ENCODE measurements at places on chromosomes 16 and 17.

GRCh38 chr17:17892009-17892408 is 55.2 kb upstream of the SREBF1 start:
- peaks cover 3% of the 10 kb centered on the region for H3K36me3 ChIP-seq
- no peaks in the 10 kb centered on the region for H3K4me1 ChIP-seq
- no peak overlapping the region for H3K27ac ChIP-seq
- DNase-seq: no peak
- no peaks in the 10 kb centered on the region for H3K27me3 ChIP-seq

DNA sequence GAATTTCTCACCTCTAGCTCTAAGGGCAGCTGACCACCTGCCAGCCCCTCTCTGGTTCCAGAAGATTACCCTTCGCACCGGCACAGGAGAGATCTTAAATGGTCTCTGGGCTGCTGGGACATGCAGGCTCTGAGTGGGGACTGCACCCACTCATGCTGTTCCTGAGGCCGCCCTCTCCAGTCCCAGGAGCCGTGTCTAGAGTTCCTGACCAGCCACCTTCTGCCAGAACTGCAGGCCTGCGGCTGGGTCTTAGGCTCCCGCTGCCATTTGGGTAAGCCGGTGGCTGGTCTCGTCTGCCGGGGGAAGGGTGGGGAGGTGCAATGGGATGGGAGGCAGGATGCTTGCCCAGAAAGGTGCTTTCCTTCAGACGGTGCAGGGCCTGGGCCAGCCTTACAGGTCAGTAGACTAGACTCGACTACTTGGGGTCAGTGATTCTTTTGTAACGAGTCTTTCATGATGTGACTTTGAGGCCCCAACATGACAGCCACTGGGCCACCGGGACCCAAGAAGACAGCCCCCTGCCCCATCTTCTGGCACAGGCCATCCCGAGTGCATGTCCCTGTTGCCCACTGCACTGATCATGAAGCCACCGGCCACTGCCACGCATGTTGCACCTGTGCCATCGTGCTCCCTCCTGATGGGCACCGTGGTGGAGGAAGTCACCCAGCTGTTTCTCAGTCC is 26.4 kb downstream of the B9D1 start:
- H3K4me3 ChIP-seq: no peak overlapping the region
- H3K27ac ChIP-seq: no peak overlapping the region
- no peaks in the 10 kb centered on the region for H3K4me1 ChIP-seq
- DNase-seq: no peak
- no peaks in the 10 kb centered on the region for H3K36me3 ChIP-seq
- H3K27me3 ChIP-seq: peaks cover 9% of the 10 kb centered on the region

GRCh38 chr16:85306793-85307551 is 194.7 kb upstream of the CIBAR2 start:
- DNase-seq: no peak
- H3K27ac ChIP-seq: no peak overlapping the region
- H3K27me3 ChIP-seq: no peaks in the 10 kb centered on the region
- peaks cover 28% of the 10 kb centered on the region for H3K4me1 ChIP-seq

- H3K27me3 ChIP-seq: peaks cover 6% of the 10 kb centered on the region
- no peak overlapping the region for H3K4me3 ChIP-seq
- no peak for DNase-seq
- no peaks in the 10 kb centered on the region for H3K4me1 ChIP-seq
- no peaks in the 10 kb centered on the region for H3K36me3 ChIP-seq
- no peak overlapping the region for H3K27ac ChIP-seq
Observed at GRCh38 chr17:21528031-21528695, 152.0 kb downstream of the KCNJ12 start.

- no peaks in the 10 kb centered on the region for H3K27me3 ChIP-seq
- H3K4me1 ChIP-seq: peaks cover 27% of the 10 kb centered on the region
- no peak for DNase-seq
- H3K27ac ChIP-seq: no peak overlapping the region
- H3K4me3 ChIP-seq: peak overlapping the region; percentile 87
- peaks cover 42% of the 10 kb centered on the region for H3K36me3 ChIP-seq
Observed at GRCh38 chr17:48909783-48910182, 1.6 kb downstream of the UBE2Z start.

DNA sequence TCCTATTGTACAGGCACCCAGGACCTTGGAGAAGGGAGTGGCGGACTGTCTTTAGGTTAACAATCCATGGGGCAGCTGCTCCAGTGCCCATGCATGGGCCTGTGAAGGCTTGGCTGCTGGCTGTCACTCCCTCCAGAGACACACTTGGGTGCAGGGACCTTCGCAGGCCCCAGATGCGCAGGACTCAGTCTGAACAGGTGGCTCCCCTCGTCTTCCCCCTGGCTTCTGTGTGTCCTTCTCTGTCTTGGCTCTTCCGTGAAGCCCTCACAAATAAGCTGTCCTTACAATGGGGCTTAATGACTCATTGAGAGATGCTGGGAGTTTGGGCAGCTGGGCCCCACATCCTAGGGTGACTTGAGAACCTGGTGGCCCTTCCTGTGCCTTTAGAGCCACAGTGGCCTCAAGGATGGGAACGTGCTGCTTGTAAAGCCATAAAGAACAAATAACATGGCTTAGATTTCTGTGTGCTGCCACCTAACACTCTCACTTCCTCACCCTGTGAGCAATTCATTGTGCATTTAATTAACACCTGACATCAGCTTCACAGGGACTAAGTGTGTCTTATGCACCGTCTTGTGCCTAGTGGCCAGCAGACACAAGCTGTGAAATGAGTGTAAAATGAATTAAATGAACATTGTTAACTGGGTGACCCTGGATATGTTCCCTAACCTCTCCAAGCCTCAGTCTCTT is 340.7 kb downstream of the SNX29 start:
- H3K4me3 ChIP-seq: no peak overlapping the region
- H3K27ac ChIP-seq: no peak overlapping the region
- no peaks in the 10 kb centered on the region for H3K4me1 ChIP-seq
- H3K27me3 ChIP-seq: no peaks in the 10 kb centered on the region
- no peak for DNase-seq

- DNase-seq: peak; percentile 76
- H3K36me3 ChIP-seq: no peaks in the 10 kb centered on the region
- H3K27ac ChIP-seq: peak overlapping the region; percentile 65
- H3K27me3 ChIP-seq: no peaks in the 10 kb centered on the region
Observed at GRCh38 chr17:64024781-64025731, 4.6 kb upstream of the ICAM2 start.

DNA sequence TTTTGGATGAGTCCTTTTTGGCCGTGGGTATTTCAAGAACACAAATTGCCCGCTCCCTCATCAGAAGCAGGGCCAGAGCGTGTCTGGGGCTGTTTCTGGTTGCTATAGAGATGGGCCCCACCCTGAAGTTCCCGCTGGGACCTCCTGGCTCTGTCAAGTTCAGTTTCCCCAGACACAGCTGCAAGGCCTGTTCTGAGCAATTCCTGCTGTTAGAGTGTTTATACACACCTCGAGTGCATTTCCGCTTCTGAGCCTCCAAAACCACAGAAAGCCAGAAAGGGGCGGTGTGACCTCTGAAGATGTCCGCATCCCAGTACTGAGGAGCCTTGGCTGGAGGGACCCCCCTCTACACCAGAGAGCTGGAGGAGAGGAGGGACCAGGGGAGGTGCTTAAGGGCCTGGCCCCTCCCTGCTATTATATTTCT is 9.3 kb upstream of the WBP2 start:
- H3K27me3 ChIP-seq: no peaks in the 10 kb centered on the region

GRCh38 chr17:18033442-18034099 is 5.4 kb downstream of the ATPAF2 start:
- no peaks in the 10 kb centered on the region for H3K27me3 ChIP-seq
- peaks cover 15% of the 10 kb centered on the region for H3K4me1 ChIP-seq
- no peaks in the 10 kb centered on the region for H3K36me3 ChIP-seq
- no peak overlapping the region for H3K4me3 ChIP-seq
- no peak overlapping the region for H3K27ac ChIP-seq

- no peaks in the 10 kb centered on the region for H3K36me3 ChIP-seq
- H3K27me3 ChIP-seq: no peaks in the 10 kb centered on the region
- DNase-seq: no peak
Observed at GRCh38 chr17:52681480-52681879, 523.0 kb upstream of the CA10 start.

DNA sequence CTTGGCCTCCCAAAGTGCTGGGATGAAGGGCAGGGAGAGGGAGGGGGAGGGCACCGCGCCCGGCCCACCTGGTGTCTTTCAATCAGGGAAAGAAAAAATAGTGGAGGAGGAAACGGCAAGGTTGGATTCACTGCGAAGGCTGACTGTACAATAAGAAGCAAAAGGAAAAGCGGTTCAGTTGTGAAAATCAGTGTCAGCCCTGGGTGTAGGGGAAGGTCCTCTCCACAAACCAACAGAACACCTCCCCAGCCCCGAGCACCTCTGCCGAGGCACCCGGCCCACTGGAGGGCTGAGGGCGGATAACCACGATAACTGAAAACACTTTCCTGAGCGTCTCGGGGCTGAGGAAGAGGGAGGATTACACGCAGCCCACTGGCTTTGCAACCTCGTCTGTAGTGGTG is 1.4 kb upstream of the SPG7 start:
- peaks cover 6% of the 10 kb centered on the region for H3K36me3 ChIP-seq
- peak overlapping the region; percentile 93 for H3K27ac ChIP-seq
- peak; percentile 10 for DNase-seq
- H3K4me1 ChIP-seq: peaks cover 54% of the 10 kb centered on the region

GRCh38 chr17:79034931-79035485 is 11.0 kb downstream of the C1QTNF1 start:
- H3K4me3 ChIP-seq: no peak overlapping the region
- no peaks in the 10 kb centered on the region for H3K4me1 ChIP-seq
- no peaks in the 10 kb centered on the region for H3K36me3 ChIP-seq
- no peak for DNase-seq
- H3K27me3 ChIP-seq: no peaks in the 10 kb centered on the region

GRCh38 chr17:64614266-64615027 is 47.7 kb downstream of the SMURF2 start:
- no peaks in the 10 kb centered on the region for H3K27me3 ChIP-seq
- DNase-seq: no peak
- no peak overlapping the region for H3K4me3 ChIP-seq
- H3K36me3 ChIP-seq: no peaks in the 10 kb centered on the region
- no peaks in the 10 kb centered on the region for H3K4me1 ChIP-seq

GRCh38 chr16:85227946-85228862 is 115.9 kb upstream of the CIBAR2 start:
- H3K36me3 ChIP-seq: no peaks in the 10 kb centered on the region
- no peak for DNase-seq
- no peaks in the 10 kb centered on the region for H3K27me3 ChIP-seq

DNA sequence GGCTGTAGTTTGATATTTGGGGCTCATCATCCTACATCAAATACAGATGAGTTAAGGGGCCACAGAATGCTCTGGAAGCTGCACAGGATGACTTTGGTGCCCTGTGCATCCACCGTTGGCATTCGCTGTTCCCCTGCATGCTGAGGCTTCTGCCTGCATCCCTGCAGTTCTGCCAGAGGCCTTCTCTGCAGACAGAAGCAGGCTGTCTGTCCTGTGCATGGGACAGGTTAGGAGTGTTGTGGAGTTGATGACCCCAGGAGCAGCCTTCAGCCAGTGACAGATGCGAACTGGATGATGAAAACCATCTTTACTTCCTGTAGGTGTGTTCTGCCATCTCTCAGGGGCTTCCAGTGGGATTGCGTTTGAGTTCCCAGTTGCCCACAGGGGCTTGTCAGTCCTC is 13.6 kb upstream of the TNS4 start:
- peaks cover 24% of the 10 kb centered on the region for H3K4me1 ChIP-seq
- no peak overlapping the region for H3K27ac ChIP-seq
- H3K27me3 ChIP-seq: peaks cover 5% of the 10 kb centered on the region
- no peak for DNase-seq
- H3K4me3 ChIP-seq: no peak overlapping the region

DNA sequence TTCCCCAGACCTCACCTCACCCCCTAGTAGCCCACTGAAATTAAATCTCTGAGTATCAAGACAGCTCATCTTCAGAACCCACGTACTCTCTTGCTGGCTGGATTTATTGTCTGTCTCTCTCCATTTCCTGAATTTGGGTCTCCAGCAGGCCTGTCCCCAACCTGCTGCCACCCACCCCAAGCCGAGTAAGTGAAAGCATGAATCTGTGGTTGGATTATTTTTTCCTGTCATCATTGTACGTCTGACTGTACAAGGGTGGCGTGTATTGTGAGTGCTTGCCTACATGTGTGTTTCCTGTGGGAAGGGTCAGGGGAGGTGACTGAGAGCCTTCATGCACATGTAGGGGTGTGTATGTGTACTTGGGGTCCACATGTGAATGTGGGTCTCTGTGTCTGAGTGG is 5.4 kb downstream of the TNP2 start:
- H3K27ac ChIP-seq: no peak overlapping the region
- peak; percentile 62 for DNase-seq
- H3K4me3 ChIP-seq: no peak overlapping the region
- H3K27me3 ChIP-seq: no peaks in the 10 kb centered on the region
- no peaks in the 10 kb centered on the region for H3K36me3 ChIP-seq

- no peak for DNase-seq
- H3K4me1 ChIP-seq: peaks cover 54% of the 10 kb centered on the region
- H3K36me3 ChIP-seq: no peaks in the 10 kb centered on the region
- peaks cover 4% of the 10 kb centered on the region for H3K27me3 ChIP-seq
Observed at GRCh38 chr17:40558890-40559563, 6.2 kb downstream of the CCR7 start.

DNA sequence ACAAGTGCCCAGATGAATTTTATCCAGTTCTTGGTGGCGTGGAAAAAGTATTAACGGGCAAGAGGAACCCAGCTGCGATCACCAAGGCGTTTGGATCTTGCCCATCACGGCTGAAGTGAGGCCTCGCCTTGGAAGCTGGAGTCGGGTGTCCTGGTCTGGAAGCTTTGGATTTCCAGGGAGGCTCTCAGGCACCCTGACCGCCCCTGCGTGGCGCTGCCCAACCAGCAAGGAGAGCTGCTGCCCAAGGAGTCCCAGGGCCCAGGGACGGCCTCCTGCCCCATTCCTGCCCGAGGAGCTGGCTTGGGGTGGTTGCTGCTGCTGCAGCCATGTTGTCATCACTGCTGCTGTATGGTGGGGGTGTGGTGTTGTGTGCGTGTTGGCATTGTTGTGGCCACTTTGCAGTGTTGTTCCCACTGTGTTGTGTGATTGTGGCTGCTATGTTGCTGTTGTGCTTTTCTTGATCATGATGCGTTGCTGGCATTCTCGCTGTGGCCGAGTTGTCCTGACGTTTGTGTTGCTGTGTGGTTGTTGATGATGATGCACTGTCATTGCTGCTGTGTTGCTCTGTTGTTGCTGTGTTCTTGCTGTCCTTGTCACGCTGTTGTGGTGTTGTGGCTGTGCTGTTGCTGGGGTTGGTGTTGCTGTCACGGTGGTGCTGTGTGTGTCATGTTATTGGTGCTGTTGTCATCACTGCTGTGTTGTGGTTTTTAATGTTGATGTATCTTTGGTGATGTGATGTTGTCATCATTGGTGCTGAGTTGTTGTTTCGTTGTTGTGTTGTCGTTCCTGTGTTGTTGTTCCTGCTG is 318.8 kb downstream of the C16orf95 start:
- H3K27me3 ChIP-seq: peaks cover 46% of the 10 kb centered on the region
- no peak overlapping the region for H3K4me3 ChIP-seq
- H3K36me3 ChIP-seq: no peaks in the 10 kb centered on the region
- peaks cover 10% of the 10 kb centered on the region for H3K4me1 ChIP-seq
